Left lung (tissue), 14 donors: ENCODE measurements at places on chromosomes 5 and 9.

DNA sequence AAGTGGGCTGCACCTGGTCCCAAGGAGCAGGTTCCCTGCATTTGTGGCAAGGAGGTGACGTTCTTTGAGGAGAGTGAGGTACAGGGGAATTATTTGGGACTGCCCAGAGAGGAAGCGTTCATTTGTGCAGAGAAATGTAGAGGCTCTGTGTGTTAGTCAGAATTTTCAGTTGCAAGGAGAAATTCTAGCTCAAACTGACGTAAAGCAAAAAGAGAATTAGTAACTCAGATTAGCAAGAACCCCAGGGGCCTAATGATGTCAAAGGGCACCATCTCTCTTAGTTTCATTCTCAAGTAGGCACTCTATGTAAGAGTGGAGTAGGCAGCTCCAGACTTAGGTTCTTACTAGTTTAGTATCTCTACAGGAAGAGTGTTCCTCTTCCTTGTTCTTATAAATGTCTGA, 2.4 kb upstream of the TXN start:
- DNase-seq: no peak

- DNase-seq: no peak
These were observed 76.3 kb upstream of the TNC start for GRCh38 chr9:115194216-115194615.

DNA sequence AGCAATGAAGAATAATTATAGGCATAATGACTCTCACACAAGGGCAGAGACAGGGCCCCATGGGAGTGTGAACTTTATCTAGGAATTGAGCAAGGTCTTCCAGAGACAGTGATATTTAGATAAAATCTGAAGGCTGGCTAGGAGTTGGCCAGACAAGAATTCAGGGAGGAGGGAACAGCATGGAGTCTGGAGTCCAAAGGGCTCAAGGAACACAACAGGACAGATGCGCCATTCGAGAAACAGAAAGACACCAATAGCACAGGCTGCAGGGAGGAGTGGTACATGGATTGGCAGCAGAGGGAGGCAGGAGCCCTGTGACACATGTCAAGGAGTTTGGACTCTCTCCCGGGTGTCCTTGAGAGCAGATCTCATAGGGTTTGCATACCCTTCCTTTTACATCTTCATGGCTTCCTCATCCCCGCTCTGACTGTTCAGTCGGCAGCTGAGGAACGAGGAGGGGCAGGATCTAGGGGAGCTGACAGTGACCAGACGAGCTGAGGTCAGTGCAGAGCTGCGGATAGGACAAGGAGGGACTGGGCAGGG, 64.0 kb upstream of the XPA start:
- no peak for DNase-seq

- DNase-seq: no peak
These were observed 8.4 kb upstream of the RANBP3L start for GRCh38 chr5:36310138-36310537.

DNA sequence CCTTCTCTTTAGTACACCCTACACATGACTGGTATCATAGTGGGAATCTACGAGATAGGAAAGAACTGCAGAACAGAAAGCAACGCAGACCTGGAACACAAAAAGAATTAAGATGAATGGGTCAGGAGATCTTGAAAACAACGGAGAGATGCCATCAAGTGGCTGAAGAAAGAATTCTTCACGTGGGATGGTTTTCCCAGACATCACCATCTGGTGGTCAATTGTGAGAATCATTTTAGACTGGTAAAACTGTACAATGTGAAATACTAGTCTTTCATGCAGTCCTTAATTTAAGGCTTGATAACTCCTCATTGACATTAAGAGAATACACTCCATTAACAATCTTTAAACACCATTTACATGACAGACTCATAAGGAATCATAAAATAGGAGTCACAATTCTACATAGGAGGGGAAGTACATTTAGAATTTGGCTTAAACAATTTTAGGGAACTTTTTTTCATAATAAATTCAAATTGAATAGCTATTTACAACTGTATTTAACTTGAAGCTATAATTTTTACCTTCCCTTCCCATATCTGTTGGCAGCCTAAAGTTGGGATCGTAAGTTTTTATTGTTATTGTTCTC, 128.4 kb upstream of the TRPM3 start:
- DNase-seq: peak; percentile 60

DNA sequence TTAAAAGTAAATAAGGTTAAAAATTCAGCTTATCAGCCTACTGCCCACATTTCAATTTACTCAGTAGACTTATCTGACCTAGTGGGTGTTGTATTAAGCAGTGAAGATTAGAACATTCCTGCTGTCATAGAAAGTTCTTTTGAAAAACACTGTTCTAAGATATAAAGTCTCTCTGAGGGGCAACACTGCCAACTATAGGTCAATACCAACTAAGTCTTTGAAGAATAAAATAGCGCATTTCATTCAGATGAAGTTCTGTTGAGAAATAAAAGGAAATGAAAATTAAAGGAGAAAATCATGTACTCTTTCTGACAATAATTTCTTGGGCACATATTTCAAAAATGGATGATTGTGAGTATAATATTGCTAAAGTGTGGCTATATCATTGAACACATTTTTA, 86.8 kb downstream of the PTPRD start:
- DNase-seq: no peak

DNA sequence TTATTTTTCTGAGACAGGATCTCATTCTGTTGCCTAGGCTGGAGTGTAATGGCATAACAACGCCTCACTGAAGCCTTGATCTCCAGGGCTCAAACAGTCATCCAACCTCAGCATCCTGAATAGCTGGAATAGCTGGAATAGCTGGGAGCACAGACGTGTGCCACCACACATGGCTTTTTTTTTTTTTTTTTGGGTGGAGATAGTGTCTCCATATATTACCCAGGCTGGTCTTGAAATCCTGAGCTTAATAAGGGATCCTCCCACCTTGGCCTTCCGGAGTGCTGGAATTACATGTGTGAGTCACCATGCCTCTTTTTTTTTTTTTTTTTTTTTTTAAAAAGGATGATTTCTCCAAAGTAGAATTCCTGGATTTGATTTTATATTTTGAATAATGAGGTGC, 60.7 kb downstream of the NSD1 start:
- no peak for DNase-seq

DNA sequence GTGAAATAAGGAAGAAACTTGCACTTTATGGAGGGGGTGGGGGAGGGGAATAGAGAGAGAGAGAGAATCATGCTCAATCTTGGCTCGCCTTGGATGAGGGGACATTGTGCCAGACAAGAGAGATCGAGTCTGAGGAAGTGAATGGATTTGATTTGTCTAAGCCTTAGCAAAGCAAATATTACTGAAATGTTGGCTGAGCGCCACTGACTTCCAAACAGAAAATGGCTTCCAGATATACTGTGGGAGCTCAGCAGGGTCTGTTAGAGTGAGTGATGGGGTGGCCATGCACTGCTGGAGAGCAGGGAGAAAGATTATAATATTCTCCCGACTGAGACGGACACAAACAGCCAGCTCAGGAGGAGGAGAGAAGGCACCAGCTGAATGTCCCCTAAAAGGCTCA, 34.5 kb downstream of the BRINP1 start:
- DNase-seq: no peak

- DNase-seq: no peak
These were observed 218.0 kb downstream of the MAN2A1 start for GRCh38 chr5:109907731-109908130.

GRCh38 chr5:158840193-158840592, 259.5 kb downstream of the EBF1 start:
- peak; percentile 25 for DNase-seq

DNA sequence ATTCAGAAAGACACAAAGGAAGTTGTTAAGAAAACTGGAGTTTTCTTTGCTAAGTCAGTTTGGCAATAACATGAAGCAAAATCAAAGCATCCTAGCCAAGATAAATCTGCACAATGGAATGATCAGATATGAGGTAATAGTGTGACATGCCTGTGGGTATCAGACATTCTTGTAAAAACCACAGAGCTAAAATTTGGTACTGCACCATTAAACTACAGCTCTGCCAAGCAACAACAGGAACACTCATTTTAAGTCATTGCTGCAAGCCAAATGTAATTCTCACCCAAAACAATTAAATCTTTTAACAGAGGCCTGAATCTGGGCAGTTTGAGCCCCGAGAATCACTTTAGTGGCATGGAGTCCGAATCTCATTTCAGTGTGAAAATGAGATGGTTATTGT, 96.6 kb downstream of the VCAN start:
- no peak for DNase-seq

- DNase-seq: no peak
These were observed 1696.5 kb downstream of the MAT2B start for GRCh38 chr5:165201771-165202518.

- no peak for DNase-seq
These were observed 10.4 kb downstream of the LRRC8A start for GRCh38 chr9:128892221-128892921.

GRCh38 chr5:178536541-178537466, 53.4 kb downstream of the COL23A1 start:
- DNase-seq: no peak

- DNase-seq: no peak
These were observed 1.1 kb downstream of the FEM1C start for GRCh38 chr5:115543365-115544042.

- peak; percentile 54 for DNase-seq
These were observed 21.7 kb downstream of the CLPTM1L start for GRCh38 chr5:1322955-1323802.

DNA sequence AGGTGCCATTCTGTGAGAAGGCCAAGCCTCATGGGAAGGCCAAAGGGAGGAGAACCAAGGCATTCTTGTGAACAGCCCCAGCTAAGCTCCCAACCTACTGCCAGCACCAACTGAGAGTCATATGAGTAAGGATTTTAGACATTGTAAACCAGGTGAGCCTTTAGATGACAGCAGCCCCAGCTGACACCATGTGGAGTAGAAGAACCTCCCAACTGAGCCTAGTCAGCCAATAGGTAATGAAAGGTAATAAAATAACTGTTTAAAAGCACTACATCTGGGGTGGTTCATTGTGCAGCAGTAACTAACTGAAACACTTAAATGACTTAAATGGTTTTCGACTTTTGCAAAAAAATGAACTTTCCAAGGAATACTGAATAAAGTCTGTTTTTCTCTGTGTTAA, 172.6 kb upstream of the KIF2A start:
- no peak for DNase-seq

DNA sequence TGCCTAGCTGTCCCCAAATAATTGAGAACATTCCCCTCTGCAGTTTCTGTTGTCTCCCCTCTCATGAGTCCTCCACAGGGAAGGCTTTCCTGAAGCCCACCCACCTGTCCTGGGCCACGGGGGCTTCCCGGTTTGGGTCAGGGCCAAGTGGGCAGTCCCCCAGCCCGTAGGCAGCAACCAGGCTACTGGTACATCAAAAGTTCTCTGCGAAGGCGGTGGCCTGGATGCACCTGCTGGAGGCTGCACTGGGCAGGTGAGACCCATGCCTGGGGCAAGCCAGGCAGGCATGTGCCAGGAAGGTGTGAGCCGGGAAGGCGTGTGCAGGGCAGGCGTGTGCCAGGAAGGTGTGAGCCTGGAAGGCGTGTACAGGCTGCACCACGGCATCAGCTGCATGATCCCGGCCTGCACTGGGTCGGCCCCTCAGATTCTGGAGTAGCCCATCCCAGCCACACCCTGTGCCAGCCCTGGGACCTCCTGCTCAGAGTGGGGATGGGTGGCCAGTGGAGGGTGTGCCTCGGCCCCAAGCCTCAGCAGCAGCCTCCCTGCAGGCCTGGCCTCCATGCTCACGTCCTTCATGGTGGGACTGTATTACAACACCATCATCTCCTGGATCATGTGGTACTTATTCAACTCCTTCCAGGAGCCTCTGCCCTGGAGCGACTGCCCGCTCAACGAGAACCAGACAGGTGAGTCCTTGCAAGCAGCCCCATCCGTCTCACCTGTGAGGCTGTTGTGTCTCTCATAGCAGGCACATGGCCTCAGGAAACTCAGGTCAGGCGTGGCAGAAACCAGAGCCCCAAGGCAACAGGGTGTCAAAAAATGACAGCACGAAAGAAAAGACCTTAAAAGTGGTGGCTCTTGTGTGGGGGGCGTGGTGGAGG, 8.7 kb downstream of the SLC6A19 start:
- peak; percentile 61 for DNase-seq

DNA sequence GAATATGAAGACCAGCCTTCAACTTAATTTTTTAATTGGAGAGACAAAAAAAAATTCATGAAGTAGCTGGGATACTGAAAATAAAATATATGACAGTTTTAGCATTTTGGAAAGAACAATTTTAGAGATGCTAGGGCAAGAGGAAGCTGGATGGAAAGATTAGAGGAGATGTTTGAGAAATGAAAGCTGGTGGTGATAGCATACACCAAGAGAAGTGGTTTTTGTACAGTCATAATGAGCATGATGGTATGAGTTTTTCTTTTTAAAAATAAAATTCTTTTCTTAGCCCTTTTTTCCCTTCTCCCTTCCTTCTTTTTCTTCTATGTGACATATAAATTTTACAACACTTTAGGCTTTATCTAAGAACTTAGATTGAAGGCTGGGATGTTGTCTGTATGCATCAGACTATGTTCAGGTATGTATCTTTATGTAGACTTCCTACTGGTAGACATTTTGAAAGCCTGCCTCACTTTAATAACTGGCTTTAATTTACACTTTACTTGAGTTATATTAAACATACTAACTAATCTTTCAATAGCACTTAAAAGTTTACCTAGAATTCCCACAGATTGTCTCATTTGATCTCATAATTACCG, 522.5 kb downstream of the TLE4 start:
- DNase-seq: no peak
